ENCODE measurements at places on chromosomes 13 and 19.

DNA sequence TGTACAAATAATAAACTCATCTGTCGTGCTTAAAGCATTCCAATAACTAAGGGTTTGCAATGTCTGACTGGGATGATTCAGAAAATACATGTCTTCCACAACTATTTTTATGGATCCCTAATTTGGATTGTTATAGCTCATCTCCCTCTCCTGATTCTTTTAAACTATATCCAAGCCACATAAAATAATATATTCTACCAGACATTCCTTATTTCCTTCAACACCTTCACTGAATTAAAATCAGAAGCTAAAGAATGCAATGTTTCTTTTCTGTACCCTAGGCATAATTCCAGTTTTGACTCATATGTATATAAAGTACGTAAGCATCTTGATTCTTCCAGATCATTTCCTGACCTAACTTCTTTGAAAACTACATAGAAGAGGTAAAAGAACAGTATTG lies 420.4 kb downstream of the EFNB2 start:
- no peak for DNase-seq

- no peak for DNase-seq
These were observed 42.6 kb upstream of the ZDHHC20 start for GRCh38 chr13:21501686-21502085.

GRCh38 chr13:103516015-103516795 lies 450.0 kb upstream of the SLC10A2 start:
- no peak for DNase-seq

DNA sequence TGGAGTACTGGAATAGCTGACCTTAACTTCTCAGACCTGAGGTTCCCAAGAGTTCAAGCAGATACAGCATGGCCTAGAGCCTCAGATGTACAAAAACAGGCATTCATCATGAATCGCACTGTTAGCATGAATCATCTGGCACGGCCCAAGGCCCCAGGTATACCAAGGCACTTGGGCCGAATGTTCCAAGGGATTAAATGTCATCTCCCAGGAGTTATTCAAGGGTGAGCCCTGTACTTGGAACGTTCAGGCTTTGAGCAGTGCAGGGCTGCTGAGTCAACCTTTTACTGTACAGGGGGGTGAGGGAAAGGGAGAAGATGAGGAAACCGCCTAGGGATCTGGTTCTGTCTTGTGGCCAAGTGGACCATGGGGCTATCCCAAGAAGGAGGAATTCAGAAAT lies 6.3 kb downstream of the KLK3 start:
- no peak for DNase-seq

GRCh38 chr19:35142606-35143230 lies 337 bp upstream of the FXYD7 start:
- no peak for DNase-seq

GRCh38 chr19:38675611-38676010 lies 28.2 kb downstream of the ACTN4 start:
- DNase-seq: no peak

DNA sequence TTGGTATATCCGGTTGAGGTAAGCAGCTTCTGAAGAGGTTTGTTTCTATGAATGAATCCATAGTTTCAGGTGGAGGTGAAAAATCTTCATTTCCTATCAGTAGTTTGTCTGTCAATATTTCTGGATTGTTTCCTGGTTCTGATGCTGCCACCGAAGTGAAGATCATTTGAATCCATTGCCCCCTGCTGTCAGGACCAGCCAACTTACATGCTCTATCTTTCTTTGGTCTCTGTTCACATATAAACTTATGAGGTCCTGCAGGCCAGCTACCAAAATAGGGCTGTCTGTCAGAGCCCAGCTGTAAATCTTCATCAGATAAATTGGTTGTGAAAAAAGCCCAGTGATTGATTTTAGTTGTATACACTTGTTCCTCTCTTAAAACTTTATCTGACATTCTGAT lies 15.2 kb upstream of the N4BP2L1 start:
- DNase-seq: no peak

DNA sequence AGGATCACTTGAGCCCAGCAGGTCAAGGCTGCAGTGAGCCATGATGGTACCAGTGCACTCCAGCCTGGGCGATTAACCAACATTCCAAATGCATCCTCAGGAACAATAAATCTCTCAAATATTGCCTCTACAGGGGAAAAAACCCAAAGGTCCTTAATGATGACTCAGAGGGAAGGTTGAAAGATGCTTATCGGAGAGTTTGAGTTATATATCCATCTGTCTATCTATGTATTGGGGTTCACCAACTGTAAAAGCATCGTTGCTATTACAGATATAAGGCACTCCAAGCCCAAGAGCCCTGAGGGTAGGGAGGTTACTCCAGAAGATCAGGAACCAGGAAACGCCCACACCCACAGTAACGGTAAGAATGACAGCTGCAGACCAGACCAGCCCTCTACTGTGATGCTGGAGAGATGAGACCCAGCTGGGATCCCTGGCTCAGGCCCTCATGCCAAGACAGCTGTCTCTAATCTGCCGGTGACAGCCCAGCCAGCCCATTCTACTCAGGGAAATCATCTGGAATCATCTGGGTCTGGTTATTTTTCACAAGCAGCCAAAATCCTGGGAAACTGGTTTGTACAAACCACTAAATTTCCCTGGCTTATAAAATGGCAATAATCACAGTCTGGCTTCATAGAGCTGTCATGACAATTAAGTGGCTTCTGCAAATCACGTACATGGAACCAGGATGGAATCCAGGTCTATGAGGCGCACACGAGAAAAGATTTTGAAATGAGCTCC lies 23.8 kb downstream of the TEX101 start:
- no peak for DNase-seq

GRCh38 chr13:109870274-109870673 lies 83.9 kb upstream of the IRS2 start:
- DNase-seq: no peak

DNA sequence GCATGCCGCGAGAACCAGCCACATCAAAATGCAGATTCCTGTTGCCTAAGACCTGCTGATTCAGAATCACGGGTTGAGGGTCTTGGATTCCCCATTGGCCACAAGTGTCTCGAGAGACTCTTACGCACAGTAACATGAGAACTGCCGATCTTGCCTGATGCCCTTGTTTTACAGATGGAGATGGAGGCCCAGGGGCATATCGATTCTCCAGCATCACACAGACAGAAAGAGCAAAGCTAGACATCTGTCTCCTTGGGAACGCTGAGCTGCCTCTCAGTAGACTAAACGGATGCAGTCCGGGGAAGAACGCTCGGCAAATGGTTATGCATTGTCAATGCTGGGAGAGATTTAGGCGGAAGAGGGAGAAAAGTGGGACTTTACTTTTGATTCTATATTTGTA lies 5.4 kb downstream of the NLRP12 start:
- no peak for DNase-seq

- DNase-seq: no peak
These were observed 659 bp downstream of the ERF start for GRCh38 chr19:42254089-42254849.

DNA sequence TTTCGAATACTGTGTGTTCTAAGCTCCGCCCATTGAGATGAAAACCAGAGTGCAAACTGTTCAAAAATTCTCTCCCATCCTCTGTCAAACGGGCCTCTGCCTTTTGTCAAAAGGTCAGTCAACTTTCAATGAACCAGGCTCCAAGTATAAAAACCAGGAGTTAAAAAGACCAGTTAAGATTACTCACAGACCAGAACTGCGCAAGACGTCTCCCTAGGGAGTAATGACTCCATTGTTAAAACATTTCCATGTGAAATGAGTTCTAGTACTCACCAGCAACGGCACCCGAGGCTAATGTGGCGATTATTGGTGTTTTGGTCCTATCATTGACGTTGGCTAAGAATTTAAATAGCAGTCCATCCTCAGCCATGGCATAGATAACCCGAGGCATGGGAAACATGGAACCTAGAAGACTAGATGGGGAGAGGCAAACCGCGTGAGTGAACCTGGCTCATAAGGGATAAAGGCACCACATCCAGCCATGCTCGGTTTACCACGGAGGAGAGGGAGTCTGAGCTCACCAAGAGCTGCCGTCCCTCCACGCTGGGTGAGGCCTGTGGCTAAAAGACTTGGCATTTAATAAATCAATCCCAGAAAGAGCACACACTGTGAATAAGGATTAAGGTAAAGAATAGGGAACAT lies 73.3 kb downstream of the SLC7A1 start:
- DNase-seq: no peak

GRCh38 chr13:43785650-43786471 lies 911 bp downstream of the ENOX1 start:
- DNase-seq: no peak

DNA sequence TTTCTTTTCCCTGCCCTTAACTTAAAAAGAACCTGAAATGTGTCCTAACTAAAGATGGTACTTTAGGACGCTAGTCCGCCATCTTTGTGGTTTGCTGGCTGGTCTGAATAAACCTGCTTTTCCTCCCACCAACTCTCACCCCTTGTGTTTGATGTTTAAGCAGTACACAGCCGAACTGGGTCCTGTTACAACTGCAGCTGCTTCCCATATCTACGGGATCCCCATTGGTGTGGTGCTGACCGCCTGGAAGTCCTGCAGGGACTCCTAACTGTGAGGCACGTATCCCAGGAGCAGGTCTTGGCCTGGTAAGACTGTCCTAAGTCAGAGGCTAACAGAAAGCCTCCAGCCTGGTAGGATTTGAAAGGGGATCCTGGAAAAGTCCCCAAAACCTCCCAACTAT lies 40.9 kb upstream of the VSTM2B start:
- no peak for DNase-seq

GRCh38 chr19:38670921-38671398 lies 23.5 kb downstream of the ACTN4 start:
- no peak for DNase-seq

- DNase-seq: peak; percentile 51
These were observed 3.6 kb upstream of the CEACAM3 start for GRCh38 chr19:41792513-41793413.

DNA sequence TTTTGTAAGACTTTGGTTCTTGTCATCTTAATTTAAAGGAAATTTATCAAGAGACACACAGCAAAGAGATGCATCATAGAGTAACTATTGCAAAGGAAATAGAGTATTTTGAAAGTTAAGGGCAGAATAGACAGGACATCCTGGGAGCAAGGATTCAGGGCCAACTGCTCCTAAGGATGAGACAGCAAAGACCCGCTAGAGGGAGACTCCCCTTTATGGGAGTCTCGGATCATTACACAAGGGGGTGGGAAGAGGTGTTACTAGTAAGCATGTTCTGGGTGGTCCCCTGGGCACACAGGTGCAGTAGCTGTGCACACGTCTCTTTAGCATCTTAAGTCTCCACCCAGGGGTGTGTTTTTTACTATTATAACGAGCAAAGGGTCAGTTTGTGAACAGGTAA lies 9.6 kb downstream of the ZSCAN5C start:
- no peak for DNase-seq

- DNase-seq: no peak
These were observed 141.3 kb downstream of the ZAR1L start for GRCh38 chr13:32173881-32174280.

- DNase-seq: no peak
These were observed 826.9 kb upstream of the PCDH9 start for GRCh38 chr13:68056816-68057710.

GRCh38 chr13:94088742-94089141 lies 390.7 kb downstream of the DCT start:
- no peak for DNase-seq

GRCh38 chr19:6010107-6010506 lies 32.2 kb upstream of the RANBP3 start:
- DNase-seq: no peak

GRCh38 chr19:10364644-10365043 lies 15.7 kb downstream of the TYK2 start:
- DNase-seq: no peak

- DNase-seq: no peak
These were observed 9.7 kb downstream of the ADAT3 start for GRCh38 chr19:1914826-1915341.

GRCh38 chr19:44356383-44357111 lies at the start of gene ZNF112:
Gene ZNF112, minus strand, starts transcription at chr19:44356680. Its CDS starts 16,141 bp downstream, at chr19:44340539.
- DNase-seq: no peak

DNA sequence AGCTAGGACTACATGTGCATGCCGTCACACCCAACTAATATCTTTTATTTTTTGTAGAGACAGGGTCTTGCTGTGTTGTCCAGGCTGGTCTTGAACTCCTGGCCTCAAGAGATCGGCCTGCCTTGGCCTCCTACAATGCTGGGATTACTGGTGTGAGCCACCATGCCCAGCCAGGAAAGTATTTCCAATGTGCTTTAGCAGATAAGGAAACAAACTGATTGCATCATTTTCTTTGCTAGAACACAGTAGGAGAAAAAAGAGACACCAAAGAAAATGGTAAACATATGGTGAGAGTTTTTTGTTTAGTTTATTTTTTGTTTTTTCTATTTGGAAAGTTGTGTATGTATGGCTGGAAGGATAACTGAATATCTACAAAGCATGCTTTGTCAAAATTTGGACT lies 46.9 kb upstream of the AKAP11 start:
- DNase-seq: no peak

DNA sequence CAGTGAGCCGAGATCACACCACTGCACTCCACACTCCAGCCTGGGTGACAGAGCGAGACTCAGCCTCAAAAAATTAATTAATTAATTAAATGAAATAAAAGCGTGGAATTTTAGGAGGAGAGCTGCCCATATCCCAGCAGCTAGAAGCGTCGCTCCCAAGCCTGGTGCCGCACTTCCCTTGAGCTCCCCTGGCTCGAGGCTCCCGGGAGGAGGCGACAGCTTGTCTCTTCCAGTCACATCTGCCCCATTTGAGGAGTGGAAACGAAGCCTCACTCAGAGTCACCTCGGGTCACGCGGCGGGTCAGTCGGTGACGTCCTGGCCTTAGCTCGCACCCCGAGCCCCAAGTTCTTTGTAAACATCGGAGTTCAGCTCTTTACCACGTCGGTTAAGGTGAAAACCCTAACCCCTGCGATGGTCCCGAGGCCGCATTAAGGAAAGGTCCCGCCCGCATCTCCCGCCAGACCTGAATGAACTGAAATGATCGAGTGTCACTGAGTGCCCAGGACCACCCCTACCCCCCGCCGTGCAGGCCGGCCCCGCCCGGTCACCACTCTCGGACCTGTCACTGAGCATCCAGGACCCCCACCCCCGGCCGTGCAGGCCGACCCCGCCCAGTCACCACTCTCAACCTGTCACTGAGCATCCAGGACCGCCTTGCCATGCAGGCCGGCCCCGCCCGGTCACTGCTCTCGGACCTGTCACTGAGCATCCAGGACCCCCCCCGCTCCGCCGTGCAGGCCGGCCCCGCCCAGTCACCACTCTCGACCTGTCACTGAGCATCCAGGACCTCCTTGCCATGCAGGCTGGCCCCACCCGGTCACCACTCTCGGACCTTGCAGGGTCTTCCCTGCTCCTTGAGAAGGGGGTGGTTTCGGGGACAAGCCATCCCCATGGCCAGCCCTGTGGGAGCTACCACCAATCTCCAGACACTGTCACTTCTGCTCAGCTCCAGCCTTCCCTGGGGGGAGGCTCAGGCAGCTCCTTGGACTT lies 176.9 kb downstream of the KDM4B start:
- DNase-seq: no peak

DNA sequence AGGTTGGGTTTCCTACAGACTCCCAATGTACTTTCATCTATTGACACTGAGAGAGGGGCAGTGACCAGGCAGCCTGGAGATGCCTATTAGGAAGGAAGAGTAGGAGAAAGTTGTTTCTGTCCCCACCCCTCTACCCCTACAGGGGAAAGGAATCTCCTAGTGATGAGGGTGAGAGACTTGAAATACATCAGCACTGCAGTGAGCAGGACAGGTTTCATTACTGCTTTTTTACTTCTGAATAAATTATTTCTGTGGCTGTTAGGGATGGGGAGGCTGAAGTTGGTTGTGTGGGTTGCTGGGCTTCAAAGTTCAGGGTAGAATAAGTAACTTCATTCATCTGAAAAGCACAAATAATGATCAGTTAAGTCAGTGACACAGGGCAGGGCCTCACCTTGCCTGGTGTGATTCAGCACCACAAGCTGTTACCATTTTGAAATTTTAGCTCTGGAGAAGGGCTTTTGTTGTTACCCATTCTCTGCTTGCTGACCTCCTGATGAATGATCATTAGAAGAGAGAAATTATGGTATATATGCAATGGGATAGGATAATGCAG lies 19.3 kb downstream of the CEACAM1 start:
- no peak for DNase-seq
